ENCODE measurements at places on chromosomes 7 and 10.

- no peak for ATAC-seq
Measured at GRCh38 chr10:1570416-1571051, 166.8 kb downstream of the ADARB2 start.

- no peak for ATAC-seq
Measured at GRCh38 chr10:14601326-14601725, 173.4 kb downstream of the FAM107B start.

GRCh38 chr7:114874170-114874569, 47.7 kb upstream of the MDFIC start:
- ATAC-seq: no peak

GRCh38 chr7:102973096-102973802, 60.4 kb downstream of the LRRC17 start:
- ATAC-seq: no peak

GRCh38 chr7:69765879-69766278, 167.6 kb downstream of the AUTS2 start:
- ATAC-seq: no peak

- no peak for ATAC-seq
Measured at GRCh38 chr7:127822822-127823508, 171.0 kb downstream of the SND1 start.

- no peak for ATAC-seq
Measured at GRCh38 chr7:44671069-44671468, 64.6 kb downstream of the OGDH start.

GRCh38 chr10:90930070-90930837, 9.4 kb upstream of the ANKRD1 start:
- ATAC-seq: no peak

DNA sequence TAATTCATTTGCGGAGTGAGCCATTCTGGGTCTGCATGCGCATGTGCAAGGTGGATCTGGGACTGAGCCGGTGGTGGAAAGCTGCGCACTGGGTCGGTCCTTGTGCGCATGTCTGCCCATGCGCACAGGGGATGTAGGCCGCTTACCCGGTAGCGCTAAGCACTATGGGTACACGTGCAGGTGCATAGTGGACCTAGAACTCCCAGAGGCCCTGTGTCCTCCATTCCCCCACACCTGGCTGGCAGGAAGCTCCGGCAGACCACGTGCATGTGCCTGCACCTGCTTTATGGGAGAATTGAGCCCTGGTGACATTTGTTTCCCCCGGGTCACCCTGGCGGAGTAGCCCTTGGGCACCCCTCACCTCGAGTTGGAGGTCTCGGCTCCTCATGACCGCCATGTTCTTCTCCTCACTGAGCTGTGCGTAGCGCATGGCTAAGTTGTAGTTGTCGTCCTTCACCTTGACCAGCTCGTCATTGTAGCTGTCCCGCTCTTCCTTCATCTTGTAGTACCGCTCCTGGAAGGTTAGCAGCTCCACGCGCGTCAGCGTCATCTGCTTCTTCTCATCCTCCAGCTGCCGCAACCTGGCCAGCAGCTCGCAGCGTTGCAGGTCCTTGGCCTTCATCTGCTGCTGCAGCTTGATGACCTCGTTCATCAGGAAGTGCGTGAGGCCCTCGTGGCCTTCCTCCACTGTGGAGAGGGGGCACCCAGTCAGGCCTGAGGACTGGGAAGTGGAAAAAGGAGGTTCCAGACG, 99.6 kb downstream of the CARD11 start:
- ATAC-seq: no peak

DNA sequence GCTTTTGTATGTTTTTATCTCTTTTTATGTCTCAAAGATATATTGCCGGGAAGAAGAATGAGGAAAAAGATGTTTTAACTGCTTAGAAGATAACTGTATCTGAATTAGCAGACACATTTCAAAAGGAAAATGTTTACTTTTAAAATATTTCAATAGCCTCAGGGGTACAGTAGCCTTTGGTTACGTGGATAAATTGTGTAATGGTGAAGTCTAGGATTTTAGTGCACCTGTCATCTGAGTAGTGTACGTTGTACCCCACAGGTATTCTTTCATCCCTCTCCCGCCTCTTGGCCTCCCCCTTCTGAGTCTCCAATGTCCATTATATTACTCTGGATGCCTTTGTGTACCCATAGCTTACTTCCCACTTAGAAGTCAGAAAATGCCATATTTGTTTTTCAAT, 222.1 kb downstream of the FANK1 start:
- ATAC-seq: no peak

GRCh38 chr10:86642499-86642898, 11.8 kb upstream of the OPN4 start:
- ATAC-seq: no peak

GRCh38 chr10:68501691-68502090, 25.6 kb downstream of the SLC25A16 start:
- ATAC-seq: no peak

DNA sequence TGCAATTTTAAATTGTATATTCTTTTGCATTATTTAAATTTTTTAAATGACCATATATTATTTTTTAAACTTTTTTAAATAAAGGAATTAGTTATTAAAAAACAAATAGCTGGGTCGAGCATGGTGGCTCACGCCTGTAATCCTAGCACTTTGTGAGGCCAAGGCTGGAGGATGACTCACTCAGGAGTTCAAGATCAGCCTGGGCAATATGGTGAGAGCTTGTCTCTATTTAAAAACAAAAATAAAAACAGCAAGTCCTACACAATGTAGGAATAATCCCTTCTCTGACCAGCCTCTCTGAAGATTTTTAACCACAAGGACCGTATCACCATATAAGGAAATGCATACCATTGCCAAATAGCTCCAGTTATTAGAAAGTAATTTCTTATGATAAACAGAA, 19.6 kb downstream of the NOC3L start:
- ATAC-seq: no peak

DNA sequence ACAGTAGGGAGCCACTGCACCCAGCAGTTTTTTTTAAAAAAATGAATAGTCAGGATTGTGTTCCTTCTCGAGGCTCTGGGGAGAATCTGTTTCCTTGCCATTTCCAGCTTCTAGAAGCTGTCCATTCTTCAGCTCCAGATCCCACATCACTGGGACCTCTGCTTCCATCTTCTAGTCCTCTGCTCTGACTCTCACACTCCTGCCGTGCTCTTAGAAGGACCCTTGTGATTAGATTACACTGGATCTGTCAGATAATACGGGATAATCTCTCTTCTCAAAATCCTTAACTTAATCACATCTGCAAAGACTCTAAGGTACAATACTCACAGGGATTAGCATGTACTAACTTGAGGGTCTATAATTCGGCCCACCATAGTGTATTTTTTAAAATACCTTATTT, 158.9 kb upstream of the SP4 start:
- no peak for ATAC-seq

- ATAC-seq: no peak
Measured at GRCh38 chr7:23532490-23533237, 883 bp upstream of the TRA2A start.

- no peak for ATAC-seq
Measured at GRCh38 chr10:99610221-99610620, 10.0 kb downstream of the SLC25A28 start.

- ATAC-seq: peak; percentile 80
Measured at GRCh38 chr10:103053659-103054581, 135.8 kb downstream of the CNNM2 start.

DNA sequence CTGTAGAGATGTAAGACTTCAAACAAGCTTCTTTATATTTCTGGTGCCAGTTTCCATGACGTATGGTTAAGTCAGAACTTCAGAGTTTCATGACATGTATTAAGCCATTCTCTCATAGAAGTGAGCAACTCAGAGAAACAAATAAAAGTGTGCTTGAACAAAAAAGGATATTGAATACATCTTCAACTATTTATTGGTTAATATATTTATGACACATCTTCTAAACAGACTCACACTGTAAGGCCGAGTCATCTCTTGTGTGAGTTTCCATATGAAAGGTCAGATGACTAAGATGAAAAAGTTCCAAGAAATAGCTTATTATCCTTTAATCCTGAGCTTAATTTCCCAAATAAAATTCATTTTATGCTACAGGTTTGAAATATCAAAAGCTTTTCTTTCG, 105.5 kb upstream of the CSTF2T start:
- no peak for ATAC-seq

DNA sequence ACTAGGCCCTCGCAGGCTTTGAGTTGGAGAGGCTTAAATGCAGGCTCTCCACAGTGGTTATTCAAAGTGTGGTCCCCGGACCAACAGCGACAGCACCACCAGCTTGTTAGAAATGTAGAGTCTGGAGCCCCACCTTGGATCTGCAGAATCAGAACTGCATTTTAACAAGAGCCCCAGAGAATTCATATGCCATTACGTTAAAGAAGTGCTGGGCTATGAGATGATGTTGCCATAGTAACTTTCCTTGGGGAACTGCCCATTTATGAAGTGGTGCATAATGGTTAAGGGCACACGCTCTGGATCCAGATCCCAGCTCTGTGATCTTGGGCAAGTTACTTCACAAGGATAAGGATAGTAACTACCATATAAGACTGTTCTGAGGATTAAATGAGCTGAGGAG, 48.9 kb downstream of the ZCCHC24 start:
- no peak for ATAC-seq

- ATAC-seq: no peak
Measured at GRCh38 chr10:119149729-119150128, 15.8 kb downstream of the SFXN4 start.

DNA sequence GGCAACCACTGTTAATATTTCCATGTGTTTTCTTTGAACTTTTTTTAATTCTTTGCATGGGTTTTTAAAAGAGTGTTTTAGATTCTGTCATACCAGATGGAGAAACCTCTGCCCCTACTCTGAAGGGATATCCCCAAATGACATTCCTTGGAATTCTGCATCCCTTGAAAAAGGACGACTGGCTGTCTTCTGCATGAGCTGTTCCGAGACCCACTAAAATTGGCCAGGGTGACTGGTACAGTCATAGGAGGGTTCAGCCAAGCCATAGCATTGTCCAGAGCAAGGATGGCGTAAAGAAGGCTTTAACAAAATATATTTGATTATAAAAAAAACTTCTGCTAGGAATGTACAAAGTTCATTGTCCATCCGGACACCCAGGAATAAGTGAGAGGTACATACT, 952.9 kb downstream of the NRG3 start:
- ATAC-seq: no peak

GRCh38 chr10:86267286-86268195, 99.1 kb downstream of the GRID1 start:
- no peak for ATAC-seq

DNA sequence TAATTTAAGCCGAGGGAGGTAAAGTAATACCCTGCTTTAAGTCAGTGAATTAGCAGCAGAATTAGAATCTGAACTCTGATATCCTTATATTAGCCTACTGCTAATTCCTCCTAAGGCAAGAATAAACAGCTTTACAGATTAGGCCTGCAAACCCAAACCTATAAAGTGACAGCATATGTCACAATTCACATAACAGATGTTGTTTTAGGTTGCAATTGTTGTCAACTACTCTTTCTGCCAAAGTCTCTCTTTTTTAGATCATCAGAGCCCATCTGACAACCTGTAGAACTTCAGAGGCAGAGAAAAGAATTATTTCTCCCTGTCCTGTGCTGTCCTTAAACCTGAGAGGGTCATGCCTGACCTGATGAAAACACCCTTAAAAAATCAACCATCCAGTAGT, 167.2 kb downstream of the PRKG1 start:
- no peak for ATAC-seq

DNA sequence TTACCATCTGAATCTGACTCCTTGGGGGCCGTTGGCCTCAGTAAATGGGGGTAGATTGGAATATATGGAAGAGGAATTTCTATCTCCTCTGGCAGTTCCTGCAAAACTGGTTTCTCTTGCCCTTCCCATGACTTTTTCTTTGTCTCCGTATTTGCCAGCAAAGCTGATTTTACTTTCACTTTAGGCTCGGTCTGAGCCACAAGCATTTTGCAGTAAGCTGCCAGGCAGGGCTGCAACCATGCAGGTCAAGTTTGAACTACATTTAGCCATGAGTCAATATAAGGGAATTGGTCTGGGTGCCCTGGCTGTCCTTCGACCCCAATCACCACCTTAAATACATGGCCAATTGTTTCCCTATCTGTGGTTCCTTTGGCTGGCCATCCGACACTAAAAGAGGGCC, 104.3 kb downstream of the TRIM24 start:
- ATAC-seq: no peak

DNA sequence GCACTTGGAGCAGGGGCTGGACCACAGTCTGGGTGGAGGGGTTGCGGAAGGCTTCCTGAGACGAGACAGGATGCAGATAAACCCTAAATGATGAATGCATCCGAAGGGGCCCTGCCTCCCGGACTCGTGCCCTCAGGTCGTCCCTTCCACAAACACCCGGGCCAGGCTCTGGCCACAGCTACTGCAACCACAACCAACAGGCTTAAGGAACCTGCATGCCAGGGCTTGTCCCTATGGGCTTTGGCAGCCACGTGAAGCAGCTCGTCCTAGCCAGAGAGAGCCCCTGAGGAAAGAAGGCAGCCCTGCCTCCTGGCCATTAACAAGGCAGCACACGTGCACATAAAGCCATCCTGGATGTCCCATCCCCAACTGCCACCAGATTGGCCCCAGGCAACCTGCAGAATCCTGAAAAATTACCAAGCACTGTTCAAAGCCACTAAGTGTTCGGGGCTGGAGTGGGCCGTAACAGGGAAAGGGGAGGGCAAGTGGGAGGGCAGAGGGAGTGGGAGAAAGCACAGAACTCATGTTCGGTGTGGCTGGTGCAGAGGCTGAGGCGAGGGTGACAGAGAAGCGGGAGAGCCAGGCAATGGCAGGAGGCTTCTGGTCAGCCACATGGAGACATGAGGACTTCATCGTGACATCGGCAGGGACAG, 62.7 kb downstream of the MAD1L1 start:
- ATAC-seq: no peak

DNA sequence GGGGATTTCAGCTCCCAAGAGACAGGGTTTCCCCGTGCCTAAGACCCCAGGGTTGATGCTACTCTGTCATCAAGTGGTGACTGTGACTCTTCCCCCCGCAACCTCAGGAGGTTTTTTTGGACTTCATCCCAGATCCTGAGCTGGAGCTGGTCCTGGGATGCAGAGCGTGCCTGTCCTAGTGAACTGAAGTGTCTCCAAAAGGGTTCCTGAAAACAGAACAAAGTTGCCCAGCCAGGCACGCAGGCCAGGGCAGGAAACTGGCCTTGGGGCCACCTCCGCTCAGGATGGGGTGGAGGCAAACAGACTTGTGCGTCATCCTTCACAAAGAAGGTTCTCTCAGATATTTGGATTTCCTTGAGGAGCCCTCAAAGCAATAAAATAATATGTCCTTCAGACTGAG, 118.9 kb downstream of the ITIH5 start:
- ATAC-seq: no peak

DNA sequence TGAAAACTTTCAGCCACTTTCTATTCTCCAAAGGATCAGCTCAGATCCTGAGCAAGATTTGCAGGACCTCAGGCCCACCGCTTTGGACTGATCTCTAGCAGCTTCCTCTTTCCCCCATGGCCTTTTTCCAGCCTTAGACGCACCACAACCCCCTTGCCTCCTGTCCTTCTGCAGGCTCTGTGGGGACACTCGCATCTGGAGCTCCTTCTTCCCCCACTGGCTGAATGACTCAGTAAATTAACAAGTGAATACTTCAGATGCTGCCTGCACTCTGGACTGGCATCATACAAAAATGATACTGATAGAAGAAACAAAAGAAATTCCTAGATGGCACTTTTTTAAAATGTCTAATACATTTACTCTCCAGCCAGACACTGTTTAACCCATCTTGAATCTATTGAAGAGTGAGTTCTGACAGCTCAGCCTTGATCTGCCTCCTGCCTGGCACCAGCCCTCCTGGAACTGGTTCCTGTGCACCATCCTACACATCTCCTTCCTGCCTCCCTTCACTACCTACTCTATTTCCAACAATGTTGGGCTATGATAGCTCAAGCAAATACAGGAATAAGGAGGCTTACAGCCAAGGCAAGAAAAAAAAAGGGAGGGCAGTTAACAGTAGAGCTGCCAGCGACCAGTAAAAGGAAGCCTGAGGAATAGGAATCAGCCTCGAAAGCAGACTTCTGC, 3.3 kb downstream of the FRMPD2 start:
- no peak for ATAC-seq

All from activated CD4-positive, CD25-positive, alpha-beta regulatory T cell treated with anti-CD3 and anti-CD28 coated beads, Interleukin-2, amount 50 U/mL, for 24 hours (primary cell).